D341Med (cell line): ENCODE measurements at places on chromosomes 5 and 9.

- DNase-seq = no peak
Observed at GRCh38 chr5:84085387-84086041, 299.2 kb downstream of the EDIL3 start.

GRCh38 chr9:99637641-99638040, 184.0 kb upstream of the NR4A3 start:
- no peak for DNase-seq

DNA sequence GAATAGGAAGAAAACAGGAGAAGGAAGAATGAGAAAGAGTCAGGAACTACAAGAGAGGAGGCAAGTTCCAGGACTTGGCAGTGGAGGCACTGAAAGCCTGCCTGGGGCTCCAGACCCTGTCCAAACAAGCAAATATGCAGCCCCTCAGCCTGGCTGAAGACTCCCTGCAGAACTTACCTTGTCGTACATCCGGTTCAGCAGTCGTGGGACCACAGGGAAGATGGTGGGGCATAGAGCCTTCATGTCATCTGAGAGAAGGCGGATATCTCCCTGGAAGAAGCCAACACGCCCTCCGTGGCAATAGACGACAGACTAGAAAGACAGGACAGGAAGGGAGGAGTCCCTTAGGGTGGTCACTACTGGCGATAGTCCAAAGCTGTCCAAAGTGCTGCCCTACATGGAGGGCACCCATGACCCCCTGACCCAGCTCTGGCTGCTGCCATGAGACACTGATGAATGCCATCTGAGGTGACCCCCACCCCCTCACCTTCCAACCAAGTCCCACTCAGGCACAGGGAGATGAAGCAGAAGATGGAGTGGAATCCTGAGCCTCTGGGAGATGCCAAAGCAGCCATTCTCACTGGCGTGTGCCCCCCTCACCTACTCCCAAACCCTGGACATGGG, 27.7 kb upstream of the MEIKIN start:
- DNase-seq = peak; percentile 8

DNA sequence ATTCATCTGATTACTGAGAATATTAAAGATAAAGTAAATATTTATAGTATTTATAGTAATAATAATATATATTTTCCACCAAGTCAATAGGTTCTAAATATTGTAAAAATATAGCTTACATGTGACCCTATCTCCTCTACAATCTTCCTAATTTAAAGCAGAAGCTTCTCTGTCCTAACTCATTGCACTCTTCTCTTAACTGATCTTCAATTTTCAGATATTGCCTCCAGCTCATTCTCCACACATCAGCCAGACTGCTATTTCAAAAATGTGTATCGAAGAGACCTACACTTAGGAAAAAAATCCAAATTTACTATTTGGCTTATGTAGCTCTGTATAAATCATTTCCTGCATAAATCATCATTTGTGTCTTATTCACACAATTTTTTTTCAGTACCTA, 47.8 kb downstream of the CDH18 start:
- no peak for DNase-seq
